ENCODE measurements at places on chromosomes 5 and 9. TPM values are rescaled to one million over a fixed set of nuclear protein-coding genes. Genes with fewer than 3 reads are reported as not detected.

The TSLP gene
- 0.99 TPM for total RNA-seq

The SUSD1 gene
- total RNA-seq, result 2.7 TPM

The EIF4E1B gene
- total RNA-seq, result not detected

The PCDHB5 gene
- not detected for total RNA-seq

The PCDHGA4 gene
- not detected for total RNA-seq

DNA sequence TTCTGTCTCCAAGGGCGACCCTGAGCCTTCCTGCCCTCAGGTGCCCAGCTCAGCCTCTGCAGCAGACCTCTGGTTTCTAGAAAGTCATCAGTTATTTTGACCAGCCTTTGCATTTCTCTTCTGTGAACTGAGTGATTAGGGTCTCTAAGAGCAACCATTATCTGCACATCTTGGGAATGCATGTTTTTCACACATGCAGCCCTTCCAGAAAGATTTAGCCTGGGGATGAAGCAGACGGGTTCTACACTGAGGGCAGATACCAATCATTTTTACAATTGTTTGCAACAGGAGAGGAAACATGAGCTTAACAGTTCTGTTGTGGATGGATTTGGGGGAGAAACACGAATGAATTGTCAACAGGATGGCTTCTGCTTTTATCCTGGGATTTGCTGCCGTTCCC is 90.1 kb upstream of the PITX1 start:
- no peak for DNase-seq
- no peak overlapping the region for H3K27ac ChIP-seq
- H3K27me3 ChIP-seq, result no peaks in the 10 kb centered on the region
- peaks cover 2% of the 10 kb centered on the region for H3K4me1 ChIP-seq
- H3K36me3 ChIP-seq, result no peaks in the 10 kb centered on the region

GRCh38 chr5:154811239-154811638 is 39.2 kb downstream of the FAXDC2 start:
- no peak overlapping the region for H3K4me3 ChIP-seq
- no peaks in the 10 kb centered on the region for H3K27me3 ChIP-seq
- no peak for DNase-seq
- no peak overlapping the region for H3K27ac ChIP-seq
- H3K4me1 ChIP-seq, result peaks cover 24% of the 10 kb centered on the region
- H3K36me3 ChIP-seq, result peaks cover 62% of the 10 kb centered on the region

DNA sequence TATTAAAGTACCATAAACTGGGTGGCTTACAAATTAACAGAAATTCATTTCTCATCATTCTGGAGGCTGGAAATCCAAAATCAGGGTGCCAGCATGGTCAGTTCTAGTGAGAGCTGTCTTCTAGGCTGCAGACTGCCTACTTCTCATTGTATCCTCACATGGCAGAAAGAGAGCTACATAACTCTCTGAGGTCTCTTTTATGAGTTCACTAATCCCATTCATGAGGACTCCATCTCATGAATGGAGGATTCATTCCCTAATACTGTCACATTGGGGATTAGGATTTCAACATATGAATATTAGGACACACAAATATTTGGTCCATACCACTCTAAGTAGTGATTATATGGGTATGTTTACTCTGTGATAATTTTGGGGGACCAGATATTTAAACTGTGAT is 84.0 kb downstream of the ERP44 start:
- H3K4me3 ChIP-seq, result no peak overlapping the region
- H3K27ac ChIP-seq, result no peak overlapping the region
- no peaks in the 10 kb centered on the region for H3K4me1 ChIP-seq
- no peaks in the 10 kb centered on the region for H3K27me3 ChIP-seq

GRCh38 chr9:33318225-33318624 is 27.9 kb downstream of the NFX1 start:
- no peak for DNase-seq
- H3K36me3 ChIP-seq, result peaks cover 64% of the 10 kb centered on the region
- H3K27me3 ChIP-seq, result no peaks in the 10 kb centered on the region
- no peak overlapping the region for H3K27ac ChIP-seq

- H3K4me3 ChIP-seq, result no peak overlapping the region
- no peak for DNase-seq
- no peaks in the 10 kb centered on the region for H3K36me3 ChIP-seq
- no peaks in the 10 kb centered on the region for H3K4me1 ChIP-seq
Measured at GRCh38 chr5:147387109-147387508, 122.8 kb downstream of the DPYSL3 start.

GRCh38 chr9:135879237-135879601 is 28.1 kb downstream of the CAMSAP1 start:
- H3K27me3 ChIP-seq, result no peaks in the 10 kb centered on the region
- no peak overlapping the region for H3K27ac ChIP-seq
- peaks cover 9% of the 10 kb centered on the region for H3K36me3 ChIP-seq
- DNase-seq, result no peak
